ENCODE measurements at places on chromosomes 12 and 14.

DNA sequence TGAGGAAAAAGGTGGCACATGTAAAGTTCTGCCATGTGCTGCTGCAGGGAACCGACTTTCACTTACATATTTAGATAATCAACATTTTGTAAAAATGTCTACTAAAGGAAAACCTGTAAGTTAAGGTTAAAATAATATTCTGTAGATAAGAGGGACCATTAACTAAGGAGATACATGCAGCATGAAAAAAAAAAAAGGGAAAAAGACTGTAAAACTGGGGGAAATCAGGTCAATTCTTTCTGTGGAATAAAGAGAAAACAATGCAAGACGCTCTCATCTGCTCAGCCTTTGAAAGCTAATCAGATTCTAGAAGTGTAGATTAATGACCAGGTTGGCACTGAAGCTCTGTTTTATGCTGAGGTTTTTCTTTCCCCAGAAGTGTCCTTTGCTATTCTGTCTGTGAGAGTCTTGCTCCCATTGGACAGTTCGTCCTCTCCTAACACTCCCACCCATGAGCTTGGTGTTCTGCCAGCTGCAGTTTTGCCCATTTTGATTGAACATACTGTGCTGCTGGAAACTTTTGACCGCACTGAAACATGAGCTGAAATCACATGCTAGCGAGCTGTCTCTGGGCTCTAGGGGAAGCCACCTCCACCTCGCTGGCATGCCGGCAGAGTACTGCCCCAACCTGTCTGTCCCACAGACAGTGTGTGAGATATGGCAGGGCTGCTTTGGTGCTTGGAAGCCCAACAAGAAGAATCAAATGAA, 39.7 kb downstream of the PPTC7 start:
- DNase-seq = no peak

DNA sequence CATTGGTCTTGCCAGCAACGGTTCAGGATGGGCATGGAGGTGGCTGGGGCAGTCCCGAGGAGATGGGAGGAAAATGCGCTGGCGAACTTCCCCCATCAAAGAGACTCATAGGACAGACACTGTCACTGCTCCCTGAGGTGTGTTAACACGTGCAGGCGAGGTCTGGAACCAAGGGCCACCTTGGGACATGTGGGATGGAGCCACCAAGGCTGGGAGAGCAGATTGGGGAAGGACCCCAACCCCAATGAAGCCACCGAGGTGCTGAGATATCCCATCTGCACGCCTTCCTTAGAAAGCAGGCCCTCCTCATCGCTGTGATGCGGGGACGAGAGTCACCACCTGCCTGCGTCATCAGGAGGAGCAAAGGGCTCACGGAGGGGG, 16.9 kb upstream of the BEGAIN start:
- no peak for DNase-seq

- DNase-seq = no peak
These were observed 7.8 kb downstream of the CKB start for GRCh38 chr14:103514596-103515421.

DNA sequence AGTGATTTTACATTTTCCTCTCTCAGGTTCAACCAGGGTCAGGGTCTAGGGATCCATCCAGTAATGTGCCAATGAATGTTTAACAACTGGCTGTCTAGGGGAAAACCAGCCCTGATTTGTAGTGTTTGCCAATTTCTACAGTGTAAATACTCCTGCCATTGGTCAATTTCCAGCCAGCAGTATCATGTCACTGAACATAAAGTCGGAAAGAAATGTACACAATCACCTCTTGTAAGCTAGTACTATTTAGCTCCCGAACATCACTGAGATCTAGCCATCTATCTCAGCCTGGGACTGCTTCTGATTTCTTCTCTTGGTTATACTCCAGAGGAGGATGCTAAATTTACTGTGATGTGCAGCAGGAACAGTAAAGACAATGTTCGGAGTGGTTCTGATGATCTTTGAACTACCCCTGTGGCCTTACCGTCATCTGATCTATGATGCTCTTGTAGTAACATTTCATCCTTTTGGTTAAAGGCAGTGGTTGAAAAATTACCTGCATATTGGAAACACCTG, 36.7 kb upstream of the EGLN3 start:
- DNase-seq = no peak

DNA sequence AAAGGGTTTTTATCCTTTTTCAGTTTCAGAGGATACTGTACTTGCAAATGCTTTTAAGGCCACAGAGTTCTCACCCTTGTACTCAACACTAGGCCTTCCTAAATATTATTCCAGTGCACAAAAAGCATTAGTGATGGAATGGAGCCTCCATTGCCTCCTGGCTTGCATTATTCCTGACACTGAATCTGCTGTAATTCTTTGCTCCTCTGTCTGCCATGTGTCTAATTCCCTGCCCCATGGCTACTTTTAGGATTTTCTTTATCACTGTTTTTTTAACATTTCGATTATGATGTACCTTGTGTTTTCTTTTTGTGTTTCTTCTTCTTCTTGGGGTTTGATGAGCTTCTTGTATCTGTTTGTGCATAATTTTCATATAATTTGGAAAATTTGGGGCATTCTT, 29.5 kb downstream of the SUSD6 start:
- DNase-seq = no peak

DNA sequence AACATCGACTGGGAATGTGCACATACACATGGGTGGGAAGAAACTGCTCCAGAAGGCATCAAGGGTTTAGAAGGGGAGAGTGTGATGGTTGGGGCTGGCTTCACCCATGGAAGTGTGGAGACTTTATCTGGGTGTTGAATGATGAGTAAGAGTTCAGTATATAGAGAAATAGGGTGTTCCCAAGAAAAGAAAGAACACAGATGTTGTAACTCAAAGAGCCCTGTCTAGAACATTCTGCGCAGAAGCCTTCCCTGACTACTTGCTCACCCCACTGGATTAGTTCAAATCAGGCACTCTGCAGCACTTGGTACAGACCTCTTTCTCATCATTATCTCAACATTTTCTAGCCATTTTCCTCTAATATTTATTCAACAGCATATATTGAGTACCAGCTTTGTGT, 491.7 kb downstream of the SNAPC1 start:
- DNase-seq = no peak

DNA sequence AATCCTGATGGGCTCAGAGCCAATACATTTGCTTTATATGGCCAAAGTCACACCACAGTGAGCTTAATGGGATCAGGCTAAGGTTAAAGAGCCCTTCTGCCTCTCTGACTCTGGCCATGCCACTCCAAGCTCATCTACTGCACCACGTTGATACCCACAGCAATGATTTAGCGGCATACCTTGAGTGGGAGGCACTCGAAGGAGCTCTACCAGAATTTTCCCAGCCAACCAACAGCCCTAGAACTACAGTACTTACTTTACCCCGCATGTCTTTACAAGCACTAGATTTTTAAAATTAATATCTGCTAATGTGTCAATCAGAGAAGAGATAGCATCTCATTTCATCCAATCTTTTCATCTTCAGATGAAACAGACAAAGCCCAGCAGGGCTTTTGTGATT, 300.5 kb downstream of the GRIN2B start:
- no peak for DNase-seq

GRCh38 chr14:75220156-75220555, 43.7 kb upstream of the TMED10 start:
- no peak for DNase-seq

- DNase-seq = no peak
These were observed 58.0 kb downstream of the DIP2B start for GRCh38 chr12:50562520-50563433.
